ENCODE measurements at places on chromosomes 1 and 21.

DNA sequence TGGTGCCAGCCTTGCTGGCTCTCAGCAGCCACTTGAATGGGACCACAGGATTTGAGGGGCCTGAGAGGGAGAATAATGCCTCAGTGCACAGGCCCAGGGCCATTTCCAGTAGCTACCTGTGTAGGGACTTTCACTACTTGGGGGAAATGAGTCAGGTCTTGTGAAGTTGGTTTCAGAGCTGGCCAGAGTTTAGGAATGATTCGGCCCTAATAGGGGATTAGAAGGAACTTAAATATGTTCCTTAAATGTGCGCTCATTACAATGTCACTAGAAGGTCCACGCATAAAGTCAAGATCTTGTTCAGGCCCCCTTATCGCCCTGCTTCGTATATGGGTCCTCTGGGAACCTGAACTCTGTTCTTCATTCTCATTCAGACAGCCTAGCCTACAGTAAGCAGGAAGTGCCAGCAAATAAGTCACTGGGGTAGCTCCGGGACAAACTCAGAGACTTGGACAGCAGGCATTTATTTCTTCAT, 5.6 kb upstream of the AKR1A1 start:
- DNase-seq: peak; percentile 28

- DNase-seq: no peak
These were observed 5.4 kb downstream of the VPS45 start for GRCh38 chr1:150072959-150073358.

DNA sequence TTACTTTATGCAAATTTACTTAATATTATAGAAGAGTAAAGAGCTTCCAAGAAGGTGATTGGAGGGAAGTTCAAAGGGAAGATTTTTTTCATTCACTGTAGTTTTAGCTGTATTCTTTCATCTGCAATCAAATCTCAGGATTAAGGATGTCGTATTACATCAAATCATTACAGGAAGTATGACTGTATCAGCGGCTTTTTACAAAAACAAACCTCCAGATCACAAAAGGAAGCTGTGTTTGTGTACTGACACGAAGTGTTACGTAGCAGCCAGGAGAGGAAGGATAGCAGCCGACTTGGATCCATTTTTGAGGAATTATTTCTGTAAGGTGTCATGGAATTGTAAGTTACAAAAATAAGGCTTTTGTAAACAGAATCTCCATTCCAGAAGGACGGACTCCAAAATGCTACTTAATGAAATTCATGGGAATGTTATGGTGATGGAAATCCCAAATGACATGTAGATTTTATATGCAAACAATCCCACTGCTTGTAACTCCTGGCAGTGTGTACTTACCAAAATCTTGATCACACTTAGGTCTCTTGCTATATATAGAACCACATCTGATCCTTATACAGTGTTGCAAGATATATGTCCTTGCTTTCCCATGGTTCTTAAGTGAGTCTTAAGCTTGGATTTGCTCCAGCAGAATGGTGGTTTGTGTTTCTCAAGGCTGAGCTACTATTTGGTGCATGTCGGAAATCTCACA, 49.8 kb downstream of the KCNJ15 start:
- DNase-seq: no peak

DNA sequence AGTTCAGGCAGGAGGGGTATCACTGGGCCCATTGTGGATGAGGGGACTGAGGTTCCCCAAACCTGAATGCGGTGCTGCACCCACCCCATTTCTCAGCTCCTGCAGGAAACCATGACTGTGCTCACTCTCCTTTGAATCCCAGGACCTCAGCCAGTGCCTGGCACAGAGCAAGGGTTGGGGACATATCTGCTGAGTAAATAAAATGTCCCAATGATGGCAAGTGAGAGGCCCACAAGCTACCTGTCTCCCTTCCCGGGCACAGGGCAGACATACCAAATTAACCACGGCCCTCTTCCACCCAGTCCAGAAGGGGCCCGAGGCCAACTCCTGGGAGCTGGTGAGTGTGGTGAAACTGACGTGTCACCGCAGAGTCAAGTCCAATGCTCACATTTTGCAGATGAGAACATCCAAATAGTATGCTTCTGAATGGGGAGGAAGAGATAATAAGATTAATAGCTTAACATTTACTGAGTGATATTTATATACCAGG, 97.6 kb downstream of the EPHB2 start:
- DNase-seq: no peak

- no peak for DNase-seq
These were observed 19.6 kb upstream of the EPB41 start for GRCh38 chr1:28894785-28895184.

- no peak for DNase-seq
These were observed 1.7 kb upstream of the MYOM3 start for GRCh38 chr1:24113641-24114033.

DNA sequence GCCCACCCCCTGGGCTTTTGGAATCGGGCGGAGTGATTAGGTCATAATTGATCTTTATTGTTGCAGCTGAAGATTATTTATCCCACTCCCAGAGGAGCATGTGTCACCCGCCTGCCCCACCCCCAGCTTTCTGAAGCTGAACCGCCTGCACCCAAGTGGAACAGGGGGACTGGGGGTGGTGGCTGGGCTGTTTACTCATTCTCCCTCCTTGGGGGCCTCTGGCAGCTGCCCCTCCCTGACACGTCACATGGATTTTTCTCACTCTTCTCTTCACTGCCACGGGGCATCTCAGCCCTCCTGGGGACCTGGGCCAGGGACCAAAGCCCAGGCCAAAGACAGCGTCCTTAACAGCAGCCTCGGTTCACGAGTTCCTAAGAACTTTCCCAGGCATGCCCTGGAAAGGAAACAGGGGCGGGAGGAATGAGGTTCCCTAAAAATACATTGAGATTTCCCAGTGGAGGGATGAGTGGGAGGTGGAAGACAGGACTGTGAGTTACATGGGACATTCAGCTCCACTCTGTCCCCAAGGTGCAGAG, 31.6 kb upstream of the SOX13 start:
- no peak for DNase-seq

DNA sequence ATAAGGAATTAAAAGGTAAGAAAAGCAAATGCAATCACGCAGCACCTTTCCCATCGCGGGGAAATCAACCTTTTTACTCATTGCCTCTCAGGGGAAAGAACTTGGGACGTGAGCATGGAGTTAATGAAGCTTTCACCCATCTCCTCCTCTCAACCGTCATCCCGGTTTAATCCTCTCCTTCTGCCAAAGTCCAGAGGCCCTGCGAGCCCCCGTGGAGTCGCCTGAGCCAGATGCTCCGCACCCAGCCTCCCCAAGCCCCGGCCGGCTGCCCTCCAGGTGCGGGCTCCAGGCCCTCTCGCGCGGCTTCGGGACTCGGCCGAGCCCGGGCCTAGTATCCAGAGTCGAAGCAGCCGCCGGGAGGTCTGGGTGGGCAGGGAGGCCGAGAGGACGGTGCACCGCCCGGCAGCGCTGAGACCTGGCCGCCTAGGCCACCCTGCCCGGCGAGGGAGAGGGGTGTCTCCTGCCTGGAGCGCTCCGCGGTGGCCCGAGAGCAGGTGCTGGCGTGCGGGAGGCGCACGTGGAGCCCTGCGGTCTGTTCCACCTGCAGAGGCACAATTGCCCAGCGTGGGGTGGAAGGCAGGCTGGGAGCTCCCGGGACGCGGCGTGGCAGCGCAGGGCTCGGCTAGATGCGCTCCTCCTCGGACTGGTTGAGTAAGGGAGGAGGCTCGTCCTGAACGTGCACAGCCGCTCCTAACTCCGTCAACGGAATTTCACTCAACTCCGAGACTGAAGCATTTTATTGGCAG, 218.5 kb downstream of the SDCCAG8 start:
- DNase-seq: no peak

DNA sequence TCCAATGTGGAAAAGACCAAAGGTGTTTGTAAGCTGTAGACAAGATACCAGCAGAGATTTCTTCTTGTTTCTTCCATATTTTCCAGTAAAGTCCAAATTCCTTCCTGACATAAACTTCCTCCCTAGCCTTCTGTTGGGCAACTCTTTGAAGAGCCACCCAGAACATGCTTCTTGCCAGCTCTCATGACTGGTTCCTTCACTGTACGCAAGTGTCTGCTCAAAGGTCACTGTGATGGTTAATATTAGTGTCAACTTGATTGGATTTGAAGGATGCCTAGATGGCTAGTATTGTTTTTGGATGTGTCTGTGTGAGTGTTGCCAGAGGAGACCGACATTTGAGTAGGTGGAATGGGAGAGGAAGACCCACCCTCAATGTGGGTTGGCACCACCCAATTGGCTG, 416.6 kb upstream of the RUNX1 start:
- DNase-seq: no peak

- no peak for DNase-seq
These were observed 520.8 kb upstream of the ADAMTS5 start for GRCh38 chr21:27487676-27488075.

- no peak for DNase-seq
These were observed 328 bp downstream of the MYCL start for GRCh38 chr1:39901464-39901713.

GRCh38 chr1:109090196-109091077, at the start of gene TMEM167B:
TSS of gene TMEM167B (plus strand) at chr1:109090764. CDS start at chr1:109090873, 109 bp downstream.
- peak; percentile 73 for DNase-seq

GRCh38 chr1:53986458-53986857, 31.5 kb downstream of the LDLRAD1 start:
- no peak for DNase-seq

DNA sequence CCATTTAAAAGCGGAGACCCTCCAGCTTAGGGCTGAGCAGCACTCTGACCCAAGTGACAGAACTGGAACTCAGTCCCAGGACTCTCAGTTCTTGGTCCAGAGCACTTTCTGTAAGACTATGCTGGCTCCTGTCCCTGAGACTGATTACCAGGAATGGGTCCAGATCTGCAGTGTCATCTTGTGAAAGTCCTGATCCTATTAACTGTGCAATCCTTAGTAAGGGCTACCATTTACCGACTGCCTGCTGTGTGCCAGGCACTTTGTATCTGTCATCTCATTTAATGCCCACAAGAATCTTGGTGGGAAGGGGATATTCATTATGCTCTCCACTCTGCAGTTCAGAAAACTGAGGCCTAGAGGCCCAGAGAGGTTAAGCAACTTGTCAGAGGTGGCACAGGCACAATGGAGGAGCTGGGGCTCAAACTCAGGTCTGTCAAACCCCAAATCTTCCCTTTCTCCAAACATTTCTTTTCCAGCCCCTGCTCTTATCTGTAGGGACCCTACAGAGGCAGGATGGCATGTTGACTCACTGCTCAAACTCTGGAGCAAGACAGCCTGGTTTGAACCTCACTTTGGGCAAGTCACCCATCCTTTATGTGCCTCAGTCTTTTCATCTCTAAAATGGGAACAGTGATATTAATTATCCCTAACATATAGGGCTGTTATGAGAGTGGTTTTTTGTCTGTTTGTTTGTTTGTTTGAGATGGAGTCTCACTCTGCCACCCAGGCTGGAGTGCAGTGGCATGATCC, 57.6 kb upstream of the IFNLR1 start:
- no peak for DNase-seq

DNA sequence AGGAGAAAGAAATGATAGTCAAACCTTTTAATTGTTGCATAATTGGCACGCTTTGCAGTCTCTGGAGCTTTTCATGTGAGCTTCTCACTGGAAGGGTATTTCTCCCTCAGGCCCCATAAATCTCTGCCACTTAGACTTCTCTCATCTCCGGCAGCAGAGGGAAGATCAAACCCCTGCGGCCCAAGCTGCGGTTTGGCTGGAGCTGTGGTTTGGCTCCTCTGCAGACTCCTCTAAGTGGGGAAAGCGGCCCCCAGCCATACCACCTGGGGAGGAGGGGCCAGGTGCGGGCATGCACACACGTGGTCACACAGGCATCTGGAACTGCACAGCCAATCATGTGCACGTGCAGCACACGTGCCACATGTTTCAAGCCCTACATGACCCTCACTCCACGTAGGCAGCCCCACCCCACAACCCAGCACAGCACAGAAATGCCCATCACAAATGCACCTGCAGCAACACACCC, 58.3 kb downstream of the UBE2T start:
- no peak for DNase-seq

DNA sequence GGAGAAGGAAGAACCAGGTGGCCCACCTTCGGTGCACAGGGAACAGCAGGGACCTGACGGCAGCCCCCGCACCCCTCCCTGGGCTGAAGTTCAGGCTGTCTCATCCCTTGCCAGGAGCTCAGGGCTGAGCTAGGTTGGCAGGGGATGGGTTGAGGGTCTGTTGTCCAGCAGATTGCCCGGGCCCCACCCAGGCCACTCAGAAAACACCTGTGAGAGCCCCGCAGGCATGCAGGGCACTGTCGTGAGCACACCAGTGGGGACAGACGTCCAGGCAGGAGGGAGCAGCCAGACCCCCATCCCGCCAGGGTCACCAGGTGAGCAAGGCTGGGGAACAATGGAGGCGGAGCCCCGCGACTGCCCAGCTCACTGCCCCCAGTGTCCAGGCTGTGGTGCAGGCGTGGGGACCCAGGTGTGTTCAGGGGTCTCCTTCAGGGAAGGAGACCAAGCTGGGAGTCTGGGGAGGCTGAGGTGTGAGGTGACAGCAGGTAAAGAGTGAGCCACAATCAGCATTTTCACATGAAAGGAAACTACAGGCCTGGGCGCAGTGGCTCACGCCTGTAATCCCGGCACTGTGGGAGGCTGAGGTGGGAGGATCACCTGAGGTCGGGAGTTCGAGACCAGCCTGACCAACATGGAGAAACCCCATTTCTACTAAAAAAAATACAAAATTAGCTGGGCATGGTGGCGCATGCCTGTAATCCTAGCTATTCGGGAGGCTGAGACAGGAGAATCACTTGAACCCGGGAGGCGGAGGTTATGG, 9.4 kb upstream of the SAMD11 start:
- DNase-seq: no peak

GRCh38 chr21:41571938-41572510, 64.1 kb upstream of the TMPRSS2 start:
- no peak for DNase-seq

DNA sequence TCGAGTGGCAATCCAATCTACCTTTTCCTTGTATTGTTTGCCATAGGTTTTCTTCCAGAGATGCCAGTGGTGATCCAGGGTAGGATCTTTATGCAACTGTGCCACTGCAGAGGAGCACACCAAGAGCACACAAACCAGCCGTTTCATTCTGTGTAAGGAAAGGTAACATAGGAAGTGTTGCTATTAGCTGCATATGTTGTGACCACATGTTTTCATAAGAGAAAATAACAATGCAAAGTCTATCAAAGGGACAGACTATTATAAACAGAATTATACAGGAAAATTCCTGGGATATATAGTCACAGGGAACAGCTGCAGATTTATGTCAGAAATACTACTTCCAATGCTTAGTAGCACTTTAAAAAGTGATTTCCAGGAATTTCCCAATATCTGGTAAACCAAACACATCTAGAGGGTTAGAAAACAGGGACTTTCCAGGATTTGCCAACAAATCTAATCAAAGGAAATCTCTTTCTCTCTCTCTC, 919 bp downstream of the CTSS start:
- DNase-seq: no peak

GRCh38 chr21:36610201-36610600, 88.7 kb upstream of the SIM2 start:
- no peak for DNase-seq

- no peak for DNase-seq
These were observed 446.0 kb downstream of the PTPRU start for GRCh38 chr1:29682171-29682918.

- no peak for DNase-seq
These were observed 1519.1 kb downstream of the BRINP3 start for GRCh38 chr1:188958461-188959115.
